ENCODE measurements at places on chromosomes 5 and 9.

DNA sequence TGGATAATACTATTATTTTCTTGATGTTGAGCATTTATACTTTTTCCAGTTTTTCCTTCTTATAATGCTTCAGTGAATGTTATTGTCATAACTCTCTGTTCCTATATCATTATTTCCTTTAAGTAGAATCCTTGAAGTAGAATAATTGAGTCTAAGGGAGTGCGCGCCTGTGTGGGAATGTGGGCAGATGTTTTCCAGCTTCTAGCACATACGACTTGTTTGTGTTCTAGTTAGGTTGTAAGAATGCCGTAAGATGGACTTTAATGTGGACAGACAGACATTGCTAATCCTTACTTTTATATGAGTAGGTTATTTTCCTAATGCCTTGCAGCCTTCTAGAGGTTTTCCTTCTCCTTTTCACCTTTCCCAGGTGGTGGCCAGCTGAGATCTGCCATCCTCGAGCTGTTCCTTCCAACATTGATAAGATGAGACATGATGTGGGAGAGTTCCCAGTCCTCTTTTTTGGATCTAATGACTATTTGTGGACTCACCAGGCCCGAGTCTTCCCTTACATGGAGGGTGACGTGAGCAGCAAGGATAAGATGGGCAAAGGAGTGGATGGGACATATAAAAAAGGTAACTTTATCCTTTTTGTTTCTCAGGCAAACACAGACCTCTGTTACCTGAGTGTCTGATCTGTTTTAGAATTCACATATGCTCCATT, 34.2 kb downstream of the RAB24 start:
- no peak for DNase-seq

- no peak for DNase-seq
Observed at GRCh38 chr5:92963800-92964199, 617.2 kb downstream of the NR2F1-AS1 start.

- no peak for DNase-seq
Observed at GRCh38 chr9:106918825-106919509, 56.0 kb downstream of the ZNF462 start.

GRCh38 chr9:12681620-12682019, 11.6 kb upstream of the TYRP1 start:
- DNase-seq = no peak

- no peak for DNase-seq
Observed at GRCh38 chr5:1272201-1272600, 22.7 kb downstream of the TERT start.

DNA sequence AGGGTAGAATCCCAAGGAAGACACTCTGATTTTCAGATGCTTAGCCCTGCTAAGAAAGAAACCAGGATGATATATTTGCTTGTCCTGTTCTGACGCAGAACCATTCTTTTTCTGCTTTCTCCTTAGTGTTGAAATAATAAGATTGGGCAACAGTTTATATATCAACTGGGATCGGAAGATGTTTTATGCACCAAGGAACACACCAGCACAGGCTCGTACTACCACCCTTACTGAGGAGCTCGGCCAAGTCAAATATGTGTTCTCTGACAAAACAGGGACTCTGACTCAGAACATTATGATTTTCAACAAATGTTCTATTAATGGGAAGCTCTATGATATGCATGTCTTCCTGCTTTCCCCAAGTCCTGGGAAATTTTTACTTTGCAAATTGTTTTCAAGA, 19.0 kb upstream of the RUSC2 start:
- no peak for DNase-seq

- peak; percentile 23 for DNase-seq
Observed at GRCh38 chr5:142716963-142717362, 31.1 kb upstream of the FGF1 start.
